ENCODE measurements at places on chromosomes 16 and 17.
A peak's percentile ranks its signal among the peaks of the same experiment; 100 is the strongest.

GRCh38 chr17:41026715-41027471, at the start of gene KRTAP1-5:
TSS of gene KRTAP1-5 (minus strand) at chr17:41027208. CDS start at chr17:41027155, 53 bp downstream.
- DNase-seq = no peak

DNA sequence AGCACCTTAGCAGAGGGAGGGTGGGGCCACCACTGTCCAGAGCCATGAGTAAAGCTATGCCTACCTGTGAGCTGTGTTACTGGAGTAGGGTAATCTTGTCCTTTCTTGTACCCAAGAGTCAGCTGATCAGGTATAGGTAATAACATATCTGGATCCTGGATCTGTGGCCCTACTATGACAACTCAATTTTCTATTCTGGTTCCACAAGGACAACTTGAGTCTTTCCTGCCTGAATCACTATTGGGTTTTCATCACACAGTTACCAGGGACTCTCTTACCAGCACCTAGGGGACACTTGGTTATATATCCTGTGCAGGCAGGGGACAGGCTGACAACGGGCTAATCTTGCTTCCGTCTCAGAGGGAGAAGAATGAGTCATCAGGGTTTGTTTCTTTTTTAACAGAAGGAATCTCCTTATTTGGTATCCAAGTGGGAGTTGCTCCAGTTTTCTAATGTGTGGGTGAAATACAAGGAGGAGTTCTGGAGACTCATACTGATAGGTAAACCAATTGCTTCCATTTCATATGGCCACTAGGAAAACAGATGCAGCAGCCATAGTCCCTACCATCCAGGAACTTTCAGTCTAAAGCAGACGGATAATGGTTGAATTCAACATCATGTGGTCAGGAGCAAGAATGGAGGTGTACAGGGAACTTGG, 6.8 kb downstream of the ZNF267 start:
- peak; percentile 46 for DNase-seq

DNA sequence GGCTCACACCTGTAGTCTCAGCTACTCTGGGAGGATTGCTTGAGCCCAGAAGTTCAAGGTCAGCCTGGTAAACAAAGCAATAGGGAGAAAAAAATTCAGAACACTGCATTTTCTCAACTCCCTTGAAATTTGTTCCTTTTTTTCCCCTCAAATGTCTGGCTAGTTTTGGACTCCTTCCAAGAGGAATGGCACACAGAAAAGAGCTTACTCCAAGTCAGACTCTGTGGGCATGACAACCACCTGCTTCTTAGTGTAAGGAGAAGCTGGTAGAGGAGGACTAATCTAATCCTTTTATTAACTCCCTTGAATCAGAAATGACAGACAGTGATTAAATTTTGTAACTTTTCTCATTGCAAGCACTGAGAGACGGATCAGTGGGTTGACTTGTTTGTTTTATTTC, 27.9 kb upstream of the HYDIN start:
- DNase-seq = no peak

DNA sequence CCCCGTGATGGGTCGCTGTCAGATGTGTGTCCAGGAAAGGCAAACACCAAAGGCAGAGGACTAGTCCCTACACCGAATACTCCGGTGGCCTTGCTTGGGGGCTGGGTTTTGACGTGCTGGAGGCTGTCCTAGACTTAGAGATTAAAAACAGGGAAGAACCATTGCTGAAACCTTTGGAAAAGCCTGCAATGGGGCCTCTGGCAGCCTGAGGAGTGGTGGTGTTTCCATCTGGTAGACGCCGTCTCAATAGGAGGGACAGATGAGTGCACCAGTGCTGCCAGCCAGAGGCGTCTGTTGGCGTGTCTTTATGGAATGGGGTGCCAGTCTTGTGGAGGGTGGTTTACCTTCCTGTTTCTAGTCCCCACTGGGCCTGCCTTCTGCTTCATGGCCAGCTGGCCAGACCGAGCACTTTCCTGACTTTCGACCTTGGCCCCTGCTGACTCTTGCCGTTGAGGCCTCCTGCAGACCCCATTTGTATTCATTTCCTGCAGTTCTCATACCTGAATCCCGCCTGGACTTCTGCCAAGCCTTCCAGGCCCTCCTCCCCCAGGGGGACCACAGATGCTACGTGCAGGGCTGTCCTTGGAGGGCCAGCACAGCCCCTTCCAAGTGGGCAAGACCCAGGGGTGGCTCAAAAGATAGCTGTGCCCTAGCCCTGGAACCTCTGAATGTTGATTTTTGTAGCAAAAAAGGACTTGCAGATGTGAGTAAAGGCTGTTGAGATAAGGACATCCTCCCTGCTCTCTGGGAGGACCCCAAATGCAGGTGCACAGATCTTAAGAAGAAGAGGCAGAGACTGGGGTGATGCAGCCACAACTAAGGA, 1.9 kb upstream of the DNASE1 start:
- no peak for DNase-seq

GRCh38 chr17:81713004-81713555, 996 bp downstream of the SLC25A10 start:
- no peak for DNase-seq

DNA sequence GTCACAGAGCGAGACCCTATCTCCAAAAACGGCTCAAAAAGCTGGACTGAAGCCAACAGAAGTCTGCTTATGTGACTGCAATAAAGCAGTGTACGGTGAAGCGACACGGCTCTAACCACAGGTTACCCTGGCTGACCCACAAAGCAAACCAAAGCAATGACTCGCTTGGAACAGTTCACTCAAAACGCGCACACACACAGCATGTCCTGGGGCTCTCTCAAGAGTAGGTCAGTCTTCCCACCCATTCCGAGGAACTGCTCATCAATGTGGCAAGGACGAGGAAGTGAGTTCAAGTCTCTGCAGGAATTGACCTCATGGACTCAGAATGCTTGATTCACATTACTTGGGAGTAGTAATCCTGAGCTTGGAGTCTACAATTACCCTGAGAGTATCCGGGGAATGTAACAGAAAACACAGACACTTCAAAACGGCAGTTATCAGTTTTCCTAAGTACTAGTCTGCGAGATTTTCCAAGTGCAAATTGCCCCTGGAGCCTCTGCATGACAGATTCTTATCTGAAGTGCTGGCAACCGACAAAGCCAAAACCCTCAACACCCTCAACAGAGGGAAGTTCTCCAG, 25.4 kb downstream of the PELP1 start:
- DNase-seq = no peak

DNA sequence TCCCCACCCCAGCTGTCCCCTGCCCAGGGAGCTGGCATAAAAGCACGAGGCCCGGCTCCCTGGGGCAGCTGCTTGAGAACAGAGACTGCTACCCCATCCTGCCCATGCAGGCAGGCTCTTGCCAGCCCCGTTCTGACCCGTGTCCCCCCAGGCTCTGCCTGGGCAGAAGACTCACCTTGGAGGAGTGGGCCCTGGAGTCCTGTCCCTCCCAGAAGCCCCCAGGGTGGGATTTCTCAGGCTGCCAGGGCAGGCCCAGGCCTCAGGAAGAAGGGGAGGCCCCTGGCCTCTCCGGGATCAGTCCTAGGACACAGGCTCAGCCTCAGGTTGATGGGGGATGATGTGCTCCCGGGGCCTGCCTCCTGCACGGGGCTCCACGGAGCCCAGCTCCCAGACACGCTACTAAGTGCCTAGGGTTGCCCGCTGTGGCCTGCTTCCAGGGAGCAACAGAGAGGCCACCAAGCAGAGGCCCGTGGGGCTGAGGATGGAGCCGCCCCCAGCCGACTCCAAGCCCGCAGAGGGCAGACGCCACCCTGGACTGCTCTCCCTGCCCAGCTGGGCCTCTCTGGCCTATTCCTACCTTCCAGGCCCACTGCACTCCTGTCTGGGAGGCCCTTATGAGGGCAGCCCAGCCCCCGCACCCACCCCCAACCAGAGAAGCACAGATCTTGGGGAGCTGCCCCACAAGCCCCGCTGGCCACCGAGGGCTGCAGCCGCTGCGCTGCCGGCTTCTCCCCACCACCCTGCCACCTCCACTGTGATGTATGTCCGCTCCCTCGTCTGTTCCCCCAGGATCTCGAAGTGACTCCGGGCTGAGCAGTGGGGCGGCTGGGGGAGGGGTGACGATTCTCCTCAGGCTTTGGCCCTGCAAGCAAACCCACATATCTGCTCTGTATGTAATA, 1.7 kb downstream of the NME3 start:
- DNase-seq = no peak

DNA sequence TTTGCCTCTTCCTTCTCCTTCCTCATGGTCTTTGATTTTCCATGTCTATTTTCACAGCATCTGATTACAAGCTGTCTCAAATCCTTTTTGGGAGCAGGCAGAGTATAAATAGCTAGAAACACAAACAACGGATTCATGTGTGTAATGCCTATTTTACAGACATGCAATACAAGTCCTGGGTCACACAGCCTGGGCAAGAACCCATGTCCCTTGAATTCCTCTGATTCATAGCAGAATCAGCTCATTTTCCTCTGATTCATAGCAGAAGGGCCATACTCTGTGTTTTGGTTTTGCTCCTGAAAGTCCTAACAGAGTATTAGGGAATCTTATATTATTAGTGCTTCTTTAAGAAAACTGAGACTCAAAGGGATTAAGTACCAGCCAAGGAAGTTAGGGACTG, 71.3 kb downstream of the IRX5 start:
- DNase-seq = no peak

DNA sequence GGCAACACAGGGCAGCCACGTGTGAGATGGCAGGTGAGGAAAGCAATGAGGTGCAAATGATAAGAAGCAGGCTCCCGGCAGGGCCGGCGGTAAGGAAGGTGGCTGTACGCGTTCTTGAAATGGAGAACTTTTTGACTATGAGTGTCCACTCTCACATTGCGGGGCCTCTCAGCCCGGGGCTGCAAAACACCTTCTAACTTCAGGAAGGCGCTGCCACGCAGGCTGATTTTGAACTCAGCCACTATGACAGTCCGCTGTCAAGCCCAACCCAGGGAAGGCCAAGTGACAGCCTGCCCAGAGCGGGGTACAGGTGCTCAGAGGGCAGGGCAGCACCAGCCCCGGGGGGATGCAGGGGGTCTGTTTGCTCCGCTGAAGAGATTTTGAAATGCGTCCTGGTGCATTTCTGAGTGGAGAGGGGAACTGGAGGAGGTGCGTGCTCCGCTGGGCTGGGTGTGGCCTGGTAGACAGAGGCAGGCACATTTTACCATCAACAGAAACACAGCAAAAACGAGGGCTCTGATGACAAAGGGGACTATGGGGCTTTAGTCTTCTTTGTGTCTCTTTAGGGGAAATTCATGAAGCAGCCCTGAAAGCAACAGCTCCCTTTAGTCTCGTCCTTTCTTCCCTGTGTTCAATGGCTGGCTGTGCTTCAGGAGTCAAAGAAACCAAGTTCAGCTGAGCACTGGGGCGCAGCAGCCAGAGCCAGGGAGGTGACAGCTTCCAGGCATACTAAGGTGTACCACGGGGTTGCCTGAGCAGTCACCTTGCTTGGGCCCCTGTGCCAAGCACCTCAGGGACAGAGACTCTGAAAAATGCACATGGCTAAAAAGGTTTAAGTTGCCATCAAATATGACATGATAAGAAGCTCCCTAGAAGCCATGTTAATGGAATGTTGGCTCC, 14.6 kb upstream of the SREBF1 start:
- no peak for DNase-seq

GRCh38 chr17:72079700-72080099, 41.1 kb upstream of the SOX9 start:
- no peak for DNase-seq

DNA sequence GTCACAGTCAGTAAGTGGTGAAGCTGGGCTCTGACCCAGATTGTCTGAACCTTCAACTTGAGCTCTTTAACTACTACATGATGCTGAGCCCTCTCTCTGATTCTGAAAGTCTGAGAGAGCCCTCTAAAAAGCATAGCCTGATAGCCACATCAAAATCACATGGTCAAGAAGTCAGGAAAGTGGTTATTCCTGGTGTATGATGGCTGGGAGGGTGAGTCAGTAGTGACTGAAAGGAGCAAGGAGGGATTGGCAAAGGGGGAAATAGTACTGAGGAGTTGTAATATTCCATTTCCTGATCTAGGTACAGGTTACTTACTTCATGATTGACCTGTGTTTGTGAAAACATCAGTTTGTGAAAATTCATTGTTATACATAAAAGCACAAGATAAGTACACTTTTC, 89.1 kb downstream of the SSH2 start:
- no peak for DNase-seq

DNA sequence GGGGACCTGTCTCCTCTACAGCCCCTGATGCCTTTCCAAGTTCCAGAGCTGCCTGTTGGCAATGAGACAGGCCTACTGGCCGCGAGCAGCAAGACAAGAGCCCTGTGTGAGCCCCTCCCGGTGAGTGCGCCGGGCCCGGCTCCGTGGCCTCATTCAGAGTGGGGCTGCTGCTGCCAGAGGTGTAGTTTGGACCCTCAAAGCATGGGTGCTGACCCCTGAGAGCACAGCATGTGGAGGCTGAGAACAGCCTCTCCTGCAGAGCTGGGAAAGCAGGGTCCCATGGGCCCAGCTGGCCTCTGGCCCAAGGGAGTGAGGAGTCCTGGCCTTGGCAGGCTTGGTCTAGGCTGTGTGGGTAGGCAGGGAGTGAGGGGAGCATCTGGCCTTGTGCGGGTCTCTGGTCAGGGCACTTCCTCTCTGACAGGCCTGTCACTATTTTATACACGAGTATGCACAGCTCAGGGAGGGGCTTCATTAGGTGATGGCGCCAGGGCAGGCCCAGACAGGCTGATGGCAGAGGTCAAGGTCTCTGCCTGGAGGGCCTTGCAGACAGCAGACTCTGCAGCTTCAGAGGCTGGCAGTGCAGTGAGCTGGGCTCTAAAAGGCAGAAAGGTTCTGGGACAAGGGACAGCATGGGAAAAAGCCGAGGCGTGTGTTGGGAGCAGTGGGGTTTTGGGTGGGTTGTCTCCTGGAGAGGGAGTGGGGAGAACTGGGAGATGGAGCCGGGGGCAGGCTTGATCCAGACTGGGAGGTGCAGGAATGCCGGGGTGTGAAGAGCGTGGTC, 43.4 kb downstream of the ADCY7 start:
- no peak for DNase-seq

DNA sequence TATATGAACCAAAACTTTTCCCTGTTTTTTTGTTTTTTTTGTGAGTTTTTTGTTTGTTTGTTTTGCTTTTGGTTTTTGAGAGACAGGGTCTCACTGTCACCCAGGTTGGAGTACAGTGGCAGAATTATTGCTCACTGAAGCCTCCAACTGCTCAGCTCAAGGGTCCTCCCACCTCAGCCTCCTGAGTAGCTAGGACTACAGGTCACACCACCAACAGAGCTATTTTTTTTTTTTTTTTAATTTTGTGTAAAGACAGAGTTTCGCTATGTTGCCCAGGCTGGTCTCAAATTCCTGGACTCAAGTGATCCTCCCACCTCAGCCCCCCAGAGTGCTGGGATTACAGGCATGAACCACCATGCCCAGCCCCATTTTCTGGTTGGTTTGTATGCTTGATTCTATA, 28.6 kb downstream of the CMTM4 start:
- no peak for DNase-seq

GRCh38 chr16:79037521-79038373, 562.8 kb downstream of the MAF start:
- no peak for DNase-seq

GRCh38 chr16:84597931-84598351, 19.9 kb downstream of the COTL1 start:
- DNase-seq = no peak

- DNase-seq = no peak
Measured at GRCh38 chr17:20128036-20128667, 119.0 kb downstream of the SPECC1 start.

Data from activated CD4-positive, alpha-beta T cell treated with anti-CD3 and anti-CD28 coated beads for 4 hours (primary cell).